ENCODE measurements at places on chromosomes 4 and X.

GRCh38 chr4:108920395-108921087 is 157.7 kb upstream of the ETNPPL start:
- DNase-seq, result no peak

GRCh38 chr4:102403116-102403515 is 57.8 kb upstream of the SLC39A8 start:
- DNase-seq, result no peak

DNA sequence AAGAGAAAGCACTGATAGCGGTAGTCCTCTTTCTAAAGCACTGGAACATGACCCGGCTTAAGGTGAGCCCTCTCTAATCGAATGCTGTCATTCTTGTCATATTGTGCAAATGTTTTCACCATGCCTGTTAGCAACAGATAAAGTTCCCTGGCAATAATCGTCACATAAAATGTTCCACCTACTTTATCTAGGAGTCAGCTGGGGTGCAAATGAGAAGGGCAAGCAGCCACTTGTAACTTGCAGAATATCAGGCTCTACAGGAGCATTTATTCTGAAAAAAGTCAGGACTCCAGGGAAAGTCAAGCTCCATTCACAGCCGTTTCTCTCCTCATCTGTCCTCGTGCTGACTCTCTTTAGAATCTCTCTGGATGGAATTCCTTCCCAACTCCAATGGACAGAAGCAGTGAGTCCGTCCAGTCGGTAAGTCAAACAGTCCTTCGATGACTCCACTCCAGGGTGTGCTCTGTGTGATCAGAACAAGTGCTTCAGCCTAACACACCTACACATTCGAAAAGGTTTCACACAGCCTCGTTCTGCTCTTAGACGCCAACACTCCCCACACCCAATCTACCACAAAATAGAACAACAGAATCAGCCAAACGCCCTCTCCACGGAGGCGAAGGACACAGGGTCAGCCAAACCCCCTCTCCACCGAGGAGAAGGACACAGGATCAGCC is 101.7 kb upstream of the FRG1 start:
- no peak for DNase-seq

DNA sequence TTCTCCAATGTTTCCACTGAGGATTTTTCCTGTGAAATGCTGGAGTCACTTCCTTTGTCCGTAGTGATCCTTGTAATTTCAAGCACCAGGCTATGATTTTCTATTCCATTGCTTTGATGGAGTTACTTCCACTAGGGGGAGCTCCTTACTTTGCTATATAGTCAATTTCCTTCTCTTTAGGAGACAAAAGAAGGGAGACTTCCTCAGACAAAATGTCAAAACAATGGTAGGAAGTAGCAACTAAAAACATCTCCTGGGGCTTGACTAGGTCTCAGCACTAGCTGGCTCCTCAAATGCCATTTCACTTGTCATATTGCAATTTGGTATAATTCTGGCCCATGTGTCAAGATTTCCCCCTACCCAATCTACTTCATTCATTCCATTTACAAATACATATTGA is 24.1 kb downstream of the ZCCHC12 start:
- DNase-seq, result no peak

DNA sequence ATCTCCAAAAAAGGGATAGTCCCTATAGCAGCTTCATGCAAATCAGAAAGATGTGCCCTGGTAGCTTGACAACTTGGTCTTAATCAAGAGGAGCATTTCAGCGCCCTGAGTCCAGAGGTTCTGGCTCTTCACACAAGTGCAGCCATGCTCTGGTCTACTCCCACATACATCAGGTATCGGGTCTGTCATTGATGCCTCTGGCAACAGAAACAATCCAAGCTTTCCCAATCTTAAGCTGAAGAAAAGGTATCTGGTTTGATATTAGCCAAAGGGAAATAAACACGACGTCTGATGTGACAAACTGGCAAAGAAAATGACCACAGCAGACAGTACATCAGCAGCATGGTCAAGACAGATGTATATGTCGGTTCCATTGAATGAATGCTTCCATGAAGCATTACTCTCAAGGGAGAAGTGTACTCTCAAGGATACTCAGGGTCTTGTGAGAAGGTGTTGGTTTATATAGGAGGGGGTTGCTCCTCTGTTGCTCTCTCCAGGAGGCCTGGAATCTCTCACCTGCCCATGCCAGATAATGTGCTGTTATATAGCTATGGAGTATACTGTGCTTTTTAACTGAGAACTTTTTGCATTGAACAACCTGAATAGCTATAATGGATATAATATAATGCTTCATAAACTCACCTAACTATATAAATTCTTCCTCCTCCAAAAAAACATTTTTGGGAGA is 879.6 kb upstream of the PCDH10 start:
- DNase-seq, result no peak

GRCh38 chr4:40728333-40728732 is 21.4 kb upstream of the NSUN7 start:
- no peak for DNase-seq

GRCh38 chrX:66731398-66731797 is 92.5 kb upstream of the EDA2R start:
- no peak for DNase-seq

Data from stimulated activated CD8-positive, alpha-beta memory T cell treated with anti-CD3 and anti-CD28 coated beads, Interleukin-2, amount 100 ng/mL, for 48 hours (primary cell).